ENCODE measurements at places on chromosomes 1 and 21. TPM values are rescaled to one million over a fixed set of nuclear protein-coding genes. Genes with fewer than 3 reads are reported as not detected.

The HSD3B2 gene
- total RNA-seq, result not detected

The MTARC1 gene
- not detected for total RNA-seq

The EDN2 gene
- not detected for total RNA-seq

The FBXO42 gene
- 23.4 TPM for total RNA-seq

The FMO4 gene
- total RNA-seq, result 2.8 TPM

The CCDC181 gene
- total RNA-seq, result not detected

The ACTL8 gene
- total RNA-seq, result not detected

The ANKRD35 gene
- total RNA-seq, result not detected

The OR2C3 gene
- not detected for total RNA-seq

The FAM72A gene
- total RNA-seq, result 1.7 TPM

The CDC20 gene
- 2.8 TPM for total RNA-seq

The INSRR gene
- total RNA-seq, result not detected

The KIF21B gene
- 101 TPM for total RNA-seq

The TTC22 gene
- total RNA-seq, result 8.4 TPM

The IGSF5 gene
- total RNA-seq, result not detected

DNA sequence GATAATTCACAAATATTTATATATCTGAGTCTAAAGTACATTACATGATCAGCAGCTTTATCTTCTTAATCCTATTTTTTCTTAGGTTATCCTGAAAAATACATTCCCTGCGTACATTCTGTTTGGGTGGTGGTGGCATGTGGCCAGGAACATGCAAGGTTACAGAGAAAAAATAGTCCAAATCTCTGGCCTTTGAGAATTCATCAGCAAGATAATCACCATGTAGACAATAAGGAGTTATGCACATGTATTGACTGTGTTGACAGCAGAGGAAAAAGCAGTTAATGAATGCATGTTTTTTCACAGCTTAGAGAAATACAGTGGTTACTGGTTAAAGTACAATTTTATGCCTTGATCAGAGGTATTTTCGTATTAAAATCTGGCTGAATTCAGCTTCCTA lies 49.0 kb downstream of the ABCA4 start:
- no peak for DNase-seq

DNA sequence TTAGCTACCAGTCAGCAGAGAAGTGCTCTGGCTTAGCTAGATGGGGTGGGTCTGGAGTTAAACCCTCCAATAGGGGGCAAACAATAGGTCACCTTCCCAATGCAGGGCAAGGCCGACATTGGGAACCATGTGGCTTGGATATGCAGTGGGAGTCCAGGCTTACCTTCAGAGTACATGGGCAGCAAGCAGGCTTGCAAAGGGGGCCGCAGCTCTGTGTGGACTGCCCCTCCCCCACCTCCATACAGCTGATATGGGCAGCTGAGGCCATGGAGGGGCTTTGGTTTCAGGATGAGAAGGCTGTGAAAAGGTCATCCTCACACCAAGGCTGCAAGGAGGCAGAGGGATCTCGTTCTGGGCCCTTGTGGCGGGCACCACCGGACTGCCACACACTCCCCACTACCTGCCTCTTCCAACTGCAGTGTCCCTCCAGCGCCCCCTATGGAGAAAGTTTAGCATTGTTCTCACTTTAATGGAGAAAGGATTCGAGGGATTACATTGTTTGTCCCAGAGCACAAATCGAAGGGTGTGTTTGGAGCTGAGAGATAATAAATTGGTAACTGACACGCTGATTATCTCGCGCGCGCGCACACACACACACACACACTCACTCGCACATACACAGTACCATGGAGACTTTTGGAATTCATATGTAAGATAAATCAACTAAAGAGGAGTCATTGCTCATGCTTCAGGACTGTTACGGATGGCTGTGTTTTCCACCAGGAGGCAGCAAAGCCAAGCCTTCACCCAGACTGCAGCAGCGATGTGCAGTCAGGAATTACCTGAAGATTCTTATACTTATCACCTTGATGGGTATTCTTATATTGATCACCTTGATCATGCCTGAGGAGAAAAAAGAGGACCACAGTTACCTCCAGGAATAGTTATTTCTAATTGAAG lies 7.0 kb upstream of the SMCP start:
- no peak for DNase-seq

- no peak for DNase-seq
Measured at GRCh38 chr1:107158991-107159390, 18.2 kb downstream of the NTNG1 start.

DNA sequence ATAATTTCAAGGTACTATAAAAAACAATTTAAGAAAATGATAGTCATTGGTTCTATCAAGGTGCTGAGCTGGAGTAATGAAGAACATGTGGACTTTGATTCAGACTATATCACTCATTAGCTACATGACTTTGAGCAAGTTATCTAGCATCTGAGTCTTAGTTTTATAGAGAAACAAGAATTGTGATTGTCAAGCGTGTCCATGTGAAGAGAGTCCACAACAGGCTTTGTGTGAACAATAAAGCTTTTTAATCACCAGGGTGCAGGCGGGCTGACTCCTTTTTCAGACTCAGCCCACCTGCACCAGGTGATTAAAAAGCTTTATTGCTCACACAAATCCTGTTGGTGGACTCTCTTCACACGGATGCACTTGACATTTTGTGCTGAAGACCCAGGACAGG lies 26.6 kb upstream of the DMRTB1 start:
- no peak for DNase-seq

DNA sequence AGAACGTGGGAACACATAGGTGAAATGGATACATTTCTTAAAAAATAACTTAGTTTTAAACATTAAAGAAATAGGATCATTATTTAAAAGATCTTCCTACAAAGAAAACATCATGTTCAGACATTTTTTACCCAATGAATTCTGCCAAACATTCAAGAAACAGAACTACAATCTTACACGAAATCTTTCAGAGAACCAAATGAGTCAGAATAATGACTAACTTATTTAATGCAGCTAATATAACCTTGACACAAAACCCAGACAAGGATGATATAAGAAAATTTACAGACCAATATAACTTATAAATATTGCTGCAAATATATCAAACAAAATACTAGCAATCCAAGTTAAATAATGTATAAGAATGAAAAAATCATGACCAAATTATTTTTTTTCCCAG lies 220.1 kb upstream of the KCNK2 start:
- no peak for DNase-seq

- DNase-seq, result no peak
Measured at GRCh38 chr1:63148825-63149645, 173.3 kb upstream of the FOXD3 start.

DNA sequence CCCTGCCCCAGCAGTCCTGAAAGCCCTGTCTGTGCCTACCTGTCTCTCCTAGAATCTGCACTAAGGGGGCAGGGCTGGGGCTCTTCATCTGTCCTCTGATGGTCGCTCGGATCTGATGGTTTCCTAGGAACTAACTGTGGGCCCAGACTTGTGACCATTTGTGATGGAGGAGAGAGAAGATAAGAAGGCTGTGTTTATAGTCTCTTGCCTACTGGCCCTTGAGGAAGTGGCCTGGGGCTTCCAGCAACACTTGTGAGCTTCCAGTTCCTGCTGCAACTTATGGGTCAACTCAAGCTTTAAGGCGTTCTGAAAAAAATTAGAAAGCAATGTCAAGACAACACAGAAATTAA lies 53.2 kb upstream of the SYNC start:
- DNase-seq, result no peak

DNA sequence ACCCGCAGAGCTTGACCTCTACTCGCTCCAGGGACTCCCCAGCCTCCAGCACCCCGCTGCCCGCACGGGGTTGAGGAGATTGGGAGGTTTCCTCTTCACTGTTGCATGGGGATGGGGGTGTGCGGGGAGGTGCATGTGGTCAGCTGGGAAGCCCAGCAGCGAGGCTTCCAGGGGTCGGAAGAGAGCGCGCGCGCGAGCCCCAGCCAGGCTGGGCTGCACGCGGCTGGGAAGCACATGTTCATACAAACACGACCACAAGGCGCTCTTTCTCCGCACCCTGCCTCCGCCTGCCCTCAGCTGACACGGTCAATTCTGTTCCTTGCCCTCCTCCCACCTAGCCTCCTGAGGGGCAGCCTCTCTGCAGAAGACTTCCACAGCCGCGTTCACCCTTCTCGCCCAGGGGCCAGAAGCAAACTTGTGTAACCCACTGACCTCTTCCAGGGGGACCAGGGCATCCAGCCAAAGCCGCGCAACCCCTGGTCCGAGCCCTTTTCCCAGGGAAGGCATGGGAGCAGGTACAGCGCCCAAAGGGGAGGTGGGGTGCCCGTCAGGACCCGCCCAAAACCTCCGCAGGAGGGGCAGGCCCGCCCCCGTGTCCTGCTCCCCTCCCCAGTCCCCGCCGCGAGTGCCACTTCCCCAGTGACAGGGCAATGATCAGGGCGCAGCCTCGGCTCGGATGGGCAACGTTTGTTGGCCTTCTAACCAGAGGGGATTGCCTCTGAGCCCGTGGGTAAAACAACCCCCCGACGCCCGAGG lies 1.3 kb downstream of the COL24A1 start:
- DNase-seq, result no peak

DNA sequence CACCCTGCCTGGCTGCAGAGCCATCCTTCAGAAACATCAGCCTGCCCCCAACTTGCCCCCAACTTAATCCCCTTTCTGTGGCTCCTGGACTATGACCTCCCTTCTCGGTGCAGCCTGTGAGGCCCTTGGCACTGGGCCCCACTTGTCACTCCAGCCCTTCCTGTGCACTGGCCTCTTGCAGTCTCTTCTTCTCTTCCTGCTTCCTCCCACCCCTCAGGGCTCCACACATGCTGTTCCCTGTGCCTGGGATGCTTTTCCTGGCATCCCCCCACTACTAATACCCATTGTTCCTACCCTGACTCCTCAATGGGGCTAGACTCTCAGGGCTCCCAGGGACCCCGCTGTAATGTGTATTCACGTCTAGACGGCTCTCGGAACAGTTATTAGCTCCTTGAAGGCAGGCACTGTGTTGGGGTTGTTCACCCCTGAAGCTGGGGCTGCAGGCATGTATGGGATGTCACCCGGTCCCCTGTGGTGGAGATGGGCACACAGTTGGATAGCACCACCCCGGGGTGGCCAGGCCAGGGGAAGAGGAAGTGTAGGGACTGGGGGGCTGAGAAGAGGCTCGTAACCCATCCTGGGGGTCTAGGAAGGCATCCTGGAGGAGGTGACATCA lies 4.5 kb downstream of the LDLRAD1 start:
- no peak for DNase-seq

GRCh38 chr1:54671985-54672608 lies 30.5 kb downstream of the MROH7 start:
- DNase-seq, result peak; percentile 65

GRCh38 chr21:37273911-37274690 lies 7.0 kb upstream of the VPS26C start:
- DNase-seq, result no peak

DNA sequence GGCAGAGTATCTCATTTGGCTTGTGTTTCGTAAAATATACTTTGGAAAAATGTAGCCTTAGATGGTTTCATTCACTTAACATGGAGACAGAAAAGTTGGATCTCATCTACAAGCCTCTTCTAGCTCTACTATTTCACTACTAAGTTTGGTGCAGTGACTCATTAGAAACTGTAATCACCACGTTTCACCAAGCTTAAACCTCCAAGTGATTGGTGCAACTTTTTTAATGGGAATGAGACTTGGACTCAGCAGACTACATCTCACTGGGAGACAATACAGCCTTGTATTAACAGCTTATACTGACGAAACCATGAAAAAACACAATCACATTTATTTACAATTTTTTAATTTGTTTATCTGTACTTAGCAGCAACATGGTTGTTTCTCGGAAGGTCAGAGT lies 29.9 kb upstream of the NRIP1 start:
- no peak for DNase-seq

GRCh38 chr1:234957330-234958065 lies 171.1 kb downstream of the TOMM20 start:
- no peak for DNase-seq

- DNase-seq, result no peak
Measured at GRCh38 chr1:237041795-237042525, at the start of gene RYR2. TSS of gene RYR2 (plus strand) at chr1:237042184. CDS start at chr1:237042522, 338 bp downstream.

DNA sequence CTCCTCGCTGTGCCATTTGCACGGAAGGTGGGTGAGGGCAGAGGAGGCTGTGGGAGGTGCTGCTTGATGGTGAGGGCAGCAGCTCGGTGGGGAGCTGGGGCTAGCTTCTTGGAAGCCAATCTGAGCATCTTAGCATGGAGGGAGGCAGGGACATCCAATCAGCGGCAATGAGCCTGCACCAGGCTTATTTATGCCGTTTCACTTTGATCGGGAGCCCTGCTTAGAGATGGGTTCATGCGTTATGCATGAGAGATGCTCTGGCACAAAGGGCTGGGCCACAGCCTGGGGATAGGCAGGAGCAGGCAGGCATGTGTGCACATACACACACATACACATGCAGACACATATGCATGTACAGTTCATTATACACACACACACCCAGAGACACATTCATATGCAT lies 220.2 kb downstream of the GRIK3 start:
- no peak for DNase-seq

GRCh38 chr1:43610339-43610738 lies 39.6 kb upstream of the KDM4A start:
- no peak for DNase-seq

DNA sequence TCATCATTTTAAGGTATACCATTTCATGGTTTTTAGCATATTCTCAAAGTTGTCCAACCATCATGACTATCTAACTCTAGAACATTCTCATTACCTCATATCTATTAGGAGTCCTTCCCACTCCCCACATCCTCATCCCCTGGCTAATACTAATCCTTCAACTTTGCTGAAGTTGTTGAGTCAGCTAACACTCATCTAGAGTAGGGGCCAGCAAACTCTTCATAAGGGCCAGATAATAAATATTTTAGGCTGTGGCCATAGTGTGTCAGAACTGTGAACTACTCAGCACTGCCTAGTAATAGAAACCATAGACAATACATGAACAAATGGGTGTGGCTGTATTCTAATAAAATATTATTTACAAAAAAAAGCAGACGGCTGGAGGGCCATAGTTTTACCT lies 43.0 kb downstream of the TOR3A start:
- DNase-seq, result no peak

GRCh38 chr1:55696891-55697290 lies 481.7 kb upstream of the USP24 start:
- DNase-seq, result no peak

GRCh38 chr21:38506661-38507281 lies 8.5 kb upstream of the ERG start:
- DNase-seq, result no peak

DNA sequence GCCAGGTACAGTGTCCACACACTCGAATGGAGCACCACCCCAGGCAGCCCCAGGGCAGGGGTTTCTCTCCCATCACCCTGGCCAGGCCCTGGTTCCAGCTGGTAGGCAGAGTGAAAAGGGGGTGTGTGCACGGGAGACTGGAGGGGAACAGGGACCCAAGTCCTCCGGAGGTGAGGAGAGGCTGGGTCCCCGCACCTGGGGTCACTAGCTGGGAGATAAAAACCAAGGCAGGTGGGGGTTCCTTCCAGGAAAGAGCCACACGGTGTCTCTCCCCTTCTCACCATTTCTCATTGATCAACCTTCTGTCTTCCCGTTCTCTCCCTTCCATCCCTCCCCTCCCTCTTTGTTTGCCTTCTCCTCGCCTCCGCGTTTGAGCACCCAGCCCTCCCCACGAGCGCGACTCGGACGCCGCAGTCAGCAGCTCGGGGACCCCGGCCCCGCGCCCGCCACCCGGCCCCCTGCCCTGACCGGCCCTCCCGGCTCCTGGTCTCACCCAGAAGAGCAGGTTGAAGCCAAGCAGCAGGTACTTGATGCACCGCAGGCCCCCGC lies 358 bp downstream of the TSPAN2 start:
- no peak for DNase-seq
